ENCODE measurements at places on chromosomes 4 and X.

DNA sequence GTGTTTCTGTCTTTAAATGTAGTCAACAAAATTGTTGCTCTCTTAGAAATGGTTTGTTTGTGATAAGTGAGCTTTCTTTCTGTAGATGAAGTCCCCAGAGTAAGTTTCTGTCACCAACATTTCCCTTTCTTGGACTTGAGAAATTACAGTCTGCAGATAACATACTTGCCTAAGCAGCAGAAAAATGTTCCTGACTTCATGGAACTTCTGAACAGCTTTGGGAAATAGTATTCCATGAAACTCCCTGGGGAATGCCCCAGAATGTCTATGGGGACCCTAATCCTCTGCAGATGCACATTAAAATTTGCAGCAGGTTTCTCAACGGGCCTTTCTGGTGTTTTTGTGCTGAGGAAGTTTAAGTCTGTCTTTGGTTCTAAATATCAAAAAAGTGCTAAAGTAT lies 38.6 kb upstream of the NEIL3 start:
- DNase-seq: no peak

DNA sequence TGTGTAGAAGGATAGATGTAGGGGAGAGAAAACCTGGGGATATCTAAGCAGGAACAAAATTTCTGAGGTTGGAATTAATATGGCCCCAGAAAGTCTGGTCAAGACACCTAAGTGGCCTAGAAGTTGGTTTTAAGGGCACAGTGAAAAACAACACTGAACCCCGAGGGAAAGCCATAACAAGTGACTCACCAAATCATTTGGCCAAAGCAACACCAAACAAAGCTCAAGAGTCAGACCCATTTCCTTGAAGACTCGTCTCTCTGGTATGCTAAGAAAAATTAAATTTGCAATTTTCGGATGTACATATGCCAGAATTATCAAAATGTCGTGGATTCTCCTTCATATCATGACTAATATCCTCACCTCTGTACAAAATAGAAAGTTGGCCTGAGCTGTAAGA lies 162.9 kb downstream of the SMIM20 start:
- DNase-seq: no peak

- DNase-seq: no peak
Measured at GRCh38 chr4:170247596-170247995, 157.8 kb upstream of the AADAT start.

DNA sequence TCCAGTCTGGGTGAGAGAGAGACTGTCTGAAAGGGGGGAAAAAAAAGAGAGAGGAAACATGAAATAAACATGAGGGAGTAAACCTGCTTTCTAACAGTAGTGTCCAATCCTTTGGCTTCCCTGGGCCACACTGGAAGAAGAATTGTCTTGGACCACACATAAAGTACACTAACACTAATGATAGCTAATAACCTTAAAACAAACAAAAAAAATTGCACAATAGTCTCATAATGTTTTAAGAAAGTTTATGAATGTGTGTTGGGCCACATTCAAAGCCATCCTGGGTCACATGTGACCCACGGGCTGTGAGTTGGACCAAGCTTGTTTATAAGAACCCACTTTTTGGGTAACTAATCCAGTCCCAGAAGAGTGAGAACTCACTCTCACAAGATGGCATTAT lies 30.3 kb downstream of the PDS5A start:
- no peak for DNase-seq

- DNase-seq: no peak
Measured at GRCh38 chrX:129641469-129641868, 13.3 kb downstream of the APLN start.

GRCh38 chrX:128992107-128992971 lies 531.0 kb downstream of the SMARCA1 start:
- no peak for DNase-seq

DNA sequence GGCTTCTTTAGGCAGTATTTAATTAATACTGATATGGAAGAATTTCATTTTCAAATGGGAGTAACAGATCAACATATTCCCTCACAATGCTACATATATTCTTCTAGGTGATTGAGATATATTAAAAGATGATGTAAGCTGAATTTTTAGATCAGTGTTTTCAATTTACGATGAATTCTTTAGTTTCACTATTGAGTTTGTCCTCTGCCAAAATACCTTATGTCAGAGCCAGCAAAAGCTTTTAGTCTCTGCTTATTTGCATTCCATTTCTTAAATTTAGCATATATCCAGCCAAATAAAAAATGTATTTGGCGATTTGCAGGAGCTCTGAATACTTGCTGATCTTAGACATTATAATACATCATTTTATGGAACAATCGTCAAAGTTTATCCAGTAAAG lies 144.3 kb downstream of the MOSPD2 start:
- no peak for DNase-seq

GRCh38 chr4:154205471-154205870 lies 286.1 kb downstream of the DCHS2 start:
- no peak for DNase-seq

- DNase-seq: no peak
Measured at GRCh38 chr4:37922328-37922727, 31.4 kb downstream of the TBC1D1 start.

GRCh38 chrX:98897191-98897590 lies 1512.9 kb downstream of the PCDH19 start:
- DNase-seq: no peak

DNA sequence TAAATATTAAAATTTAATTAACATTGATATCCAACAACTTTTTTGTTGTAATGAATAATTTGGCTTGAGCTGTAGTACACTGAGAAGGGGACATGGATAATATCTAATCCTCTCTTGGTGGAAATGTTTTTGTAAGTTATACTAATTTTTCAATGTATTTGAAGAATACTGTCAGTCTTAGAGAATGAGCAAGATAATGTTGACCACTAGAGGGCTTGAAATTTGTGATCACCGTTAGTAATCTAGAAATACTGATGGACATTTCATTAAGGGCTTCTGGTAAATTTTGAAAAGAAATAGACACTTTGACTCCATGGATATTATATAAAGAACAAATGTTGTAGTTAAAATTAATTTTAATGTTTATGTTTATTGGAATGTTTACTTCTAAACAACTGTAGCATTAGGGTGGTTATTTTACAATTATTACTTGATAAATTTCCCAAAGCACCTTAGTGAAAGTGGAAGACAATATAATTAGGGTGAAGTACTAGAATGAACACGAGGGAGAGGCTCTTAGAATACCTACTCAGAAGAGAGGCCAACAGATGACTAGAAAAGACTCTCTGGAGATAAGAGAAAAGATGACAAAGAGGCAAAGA lies 20.0 kb upstream of the CAMK2D start:
- peak; percentile 23 for DNase-seq

- no peak for DNase-seq
Measured at GRCh38 chrX:11606408-11606807, 59.3 kb downstream of the ARHGAP6 start.

DNA sequence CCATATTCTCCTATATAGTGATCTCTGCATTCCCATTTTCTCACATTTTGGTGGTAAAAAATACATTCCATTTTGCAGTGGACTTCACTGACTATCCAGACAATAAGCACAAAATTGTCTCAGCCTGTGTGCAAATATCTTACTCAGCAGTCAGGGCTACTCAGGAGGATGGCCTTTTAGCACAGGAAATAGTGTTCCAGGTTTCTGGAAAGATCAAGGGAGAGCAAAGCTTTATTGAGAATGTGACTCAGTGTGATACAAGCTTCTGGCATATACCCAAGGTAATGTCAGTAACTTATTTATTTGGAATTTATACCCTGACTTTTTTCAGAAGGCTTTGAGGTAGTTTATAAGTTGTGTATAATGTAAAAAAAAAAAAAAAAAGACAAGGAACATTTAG lies 233.4 kb downstream of the TEX13A start:
- no peak for DNase-seq

DNA sequence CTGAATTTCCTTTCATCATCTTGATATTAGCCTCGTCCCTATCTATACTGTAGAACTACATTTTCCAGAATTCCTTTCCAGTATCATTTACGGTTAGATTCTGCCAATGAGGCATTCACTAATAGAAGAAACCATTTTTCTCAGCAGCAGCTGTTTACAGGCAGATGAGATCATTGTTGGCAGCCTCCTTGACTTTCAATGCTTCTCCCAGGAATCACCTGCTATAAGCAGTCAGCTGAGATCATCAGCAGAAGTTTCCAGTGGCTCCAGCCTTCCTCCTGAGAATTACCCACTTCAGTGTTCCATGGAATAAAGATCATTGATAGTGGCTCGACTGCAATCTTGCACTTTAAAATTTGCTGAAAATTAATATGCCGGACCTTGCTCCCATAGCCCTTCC lies 157.3 kb upstream of the TET2 start:
- peak; percentile 64 for DNase-seq

DNA sequence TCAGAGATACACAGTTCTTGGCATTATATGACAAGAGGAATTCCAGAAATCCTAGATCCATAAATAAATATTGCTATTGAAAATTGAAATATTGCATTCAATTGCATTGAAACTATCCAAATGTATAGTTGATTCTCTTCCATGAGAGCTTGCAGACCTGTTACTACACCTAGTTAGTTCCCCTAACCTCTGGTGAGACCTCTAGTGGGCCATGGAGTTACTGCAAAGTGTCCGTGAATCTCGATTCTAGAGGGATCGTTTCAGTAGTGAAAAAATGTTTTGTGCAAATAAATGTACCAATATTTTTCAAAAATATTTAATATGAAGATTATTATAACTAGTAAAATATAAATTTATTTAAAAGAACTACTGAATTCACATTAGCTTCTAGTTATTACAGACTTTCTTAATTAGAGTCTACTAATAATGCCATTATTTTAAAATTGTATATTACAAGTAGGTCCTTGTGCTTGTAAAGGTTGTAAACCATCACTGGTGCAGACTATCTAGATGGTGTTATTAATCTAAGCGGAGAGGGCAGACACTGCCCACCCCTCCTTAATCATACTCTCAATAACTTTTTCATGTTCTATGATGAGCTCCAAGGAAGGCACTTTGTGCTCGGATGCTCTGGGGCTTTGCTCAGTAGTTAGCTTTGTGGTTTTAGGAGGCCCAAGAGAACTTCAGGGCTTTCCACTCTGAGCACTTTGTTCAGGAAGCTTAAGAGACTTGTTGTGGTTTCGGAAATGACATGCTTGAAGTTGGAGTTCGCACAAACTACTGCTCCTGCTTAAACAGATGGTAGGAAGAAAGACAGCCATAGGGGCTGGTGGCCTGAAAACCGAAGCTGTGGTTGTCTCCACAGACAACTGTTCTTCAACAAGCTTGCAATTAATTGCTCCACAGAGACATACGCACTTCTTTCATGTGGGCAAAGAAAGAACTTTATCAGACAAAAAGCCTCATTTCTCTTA lies 42.8 kb downstream of the IL21 start:
- peak; percentile 42 for DNase-seq

GRCh38 chr4:66639361-66639760 lies 905.9 kb downstream of the CENPC start:
- DNase-seq: peak; percentile 10

DNA sequence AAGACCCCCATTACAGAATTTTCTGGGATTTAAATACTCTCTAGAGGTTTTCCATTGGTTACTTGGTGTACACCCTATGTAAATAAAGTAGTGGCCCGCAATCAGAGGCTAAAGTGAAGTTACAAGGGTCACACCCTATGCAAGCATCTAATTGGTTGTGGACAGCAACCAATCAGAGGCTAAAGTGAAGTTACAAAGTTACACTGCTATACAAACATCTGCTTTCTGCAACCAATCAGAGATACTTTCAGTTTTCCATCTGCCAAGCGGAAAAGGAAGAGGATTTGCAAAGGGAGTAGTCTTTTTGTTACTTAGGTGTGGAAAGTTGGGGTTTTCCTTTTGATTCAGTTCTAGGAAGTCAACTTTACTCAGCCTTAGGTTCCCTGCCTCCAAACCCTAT lies 2.0 kb upstream of the ATRX start:
- DNase-seq: no peak

- DNase-seq: peak; percentile 62
Measured at GRCh38 chr4:112510291-112511092, 5.5 kb downstream of the NEUROG2 start.

GRCh38 chr4:113821856-113822255 lies 60.3 kb upstream of the CAMK2D start:
- DNase-seq: no peak

GRCh38 chrX:136694431-136695087 lies 46.6 kb downstream of the CD40LG start:
- DNase-seq: peak; percentile 27

GRCh38 chr4:21976166-21976565 lies 27.6 kb upstream of the KCNIP4 start:
- DNase-seq: no peak

- no peak for DNase-seq
Measured at GRCh38 chr4:141571362-141571761, 65.0 kb upstream of the IL15 start.

DNA sequence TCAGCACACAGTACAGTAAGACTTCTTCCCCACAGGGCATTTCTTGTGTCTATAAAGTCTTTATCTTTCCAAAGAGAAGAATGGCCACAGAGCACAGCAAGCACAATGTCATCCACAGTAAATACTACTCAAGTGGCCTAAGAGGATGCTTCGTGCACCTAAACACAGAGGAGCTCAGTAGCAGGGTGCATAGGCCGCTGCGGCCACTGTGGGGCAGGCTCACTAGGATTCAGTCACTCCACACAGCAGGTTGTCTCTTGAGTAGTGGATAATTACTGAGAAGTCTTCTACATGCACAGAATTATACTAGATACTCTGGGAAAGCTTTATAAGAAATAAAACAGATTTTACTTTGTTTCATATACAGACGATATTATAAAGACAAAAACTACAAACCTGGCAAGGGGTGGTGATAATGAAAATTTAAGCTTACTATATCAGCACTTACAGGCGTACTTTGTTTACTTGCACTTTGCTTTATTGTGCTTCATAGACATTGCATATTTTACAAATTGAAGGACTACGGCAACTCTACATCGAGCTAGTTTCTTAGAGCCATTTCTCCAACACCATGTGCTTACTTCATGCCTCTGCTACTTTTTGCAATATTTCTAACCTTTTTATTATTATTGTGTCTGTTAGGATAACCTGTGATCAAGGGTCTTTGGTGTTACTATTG lies 78.5 kb downstream of the PRDM5 start:
- no peak for DNase-seq

GRCh38 chr4:8919651-8920288 lies 48.1 kb upstream of the HMX1 start:
- DNase-seq: no peak

DNA sequence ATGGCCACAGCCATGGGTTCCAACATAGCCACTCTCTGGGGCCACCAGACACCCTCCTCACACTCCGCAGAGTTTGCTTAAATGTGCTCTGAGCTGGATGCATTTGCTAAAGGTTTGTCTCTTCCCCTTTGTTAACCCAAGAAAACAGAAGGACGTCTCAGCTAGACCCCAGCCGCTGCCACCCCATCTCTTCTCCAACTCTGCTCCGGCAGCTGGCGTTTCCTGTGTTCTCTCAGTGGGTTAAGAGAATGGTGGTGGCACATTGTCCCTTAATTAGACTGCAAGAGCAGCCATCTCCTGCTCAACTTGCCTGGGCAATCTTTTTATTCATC lies 43.7 kb upstream of the FAM9C start:
- DNase-seq: no peak

- DNase-seq: no peak
Measured at GRCh38 chr4:7854697-7855370, 84.8 kb downstream of the AFAP1 start.

GRCh38 chrX:112834031-112834845 lies 6.4 kb downstream of the AMOT start:
- no peak for DNase-seq

Measured in NCI-H1092 treated with DMSO at 0.1 percent for 48 hours (cell line).